ENCODE measurements at places on chromosomes 1 and 21.

DNA sequence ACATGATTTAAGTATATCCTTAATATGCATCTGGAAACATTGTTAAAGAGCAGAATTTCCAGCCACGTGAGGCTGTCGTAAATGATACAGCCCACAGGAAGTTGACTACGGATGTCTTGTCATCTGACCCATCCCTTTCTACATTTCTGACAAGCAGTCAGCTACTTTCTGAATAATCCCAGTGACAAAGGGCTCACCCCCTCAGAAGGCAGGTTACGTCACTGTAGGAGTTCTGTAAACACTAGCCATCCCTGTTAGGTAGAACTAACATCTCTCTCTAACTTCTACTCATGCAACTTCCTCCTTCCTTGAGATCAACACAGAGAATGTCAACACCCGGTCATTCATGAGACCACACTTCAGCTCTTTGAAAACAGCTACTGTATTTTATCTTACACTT, 259.2 kb downstream of the GREM2 start:
- no peak for DNase-seq

DNA sequence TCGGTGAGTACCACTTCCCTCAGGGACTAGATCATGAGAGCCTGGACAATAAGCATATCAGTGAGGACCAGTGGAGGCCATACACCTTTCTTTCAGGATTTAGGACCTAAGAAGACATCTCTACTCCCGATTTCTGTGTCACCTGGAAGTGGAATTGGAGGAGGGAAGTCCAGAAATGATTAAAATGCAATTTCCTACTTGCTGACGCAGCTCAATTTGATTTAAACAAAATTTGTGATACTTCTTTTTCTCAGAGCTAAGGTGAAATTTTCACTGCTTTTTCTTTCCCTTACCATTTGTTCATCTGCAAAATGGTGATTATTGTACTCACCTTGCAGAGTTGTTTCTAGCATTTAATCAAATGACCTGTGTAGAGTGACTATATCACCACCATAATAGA, 38.8 kb upstream of the BTG3 start:
- no peak for DNase-seq

- no peak for DNase-seq
Measured at GRCh38 chr1:162590686-162591085, 29.2 kb downstream of the UAP1 start.

DNA sequence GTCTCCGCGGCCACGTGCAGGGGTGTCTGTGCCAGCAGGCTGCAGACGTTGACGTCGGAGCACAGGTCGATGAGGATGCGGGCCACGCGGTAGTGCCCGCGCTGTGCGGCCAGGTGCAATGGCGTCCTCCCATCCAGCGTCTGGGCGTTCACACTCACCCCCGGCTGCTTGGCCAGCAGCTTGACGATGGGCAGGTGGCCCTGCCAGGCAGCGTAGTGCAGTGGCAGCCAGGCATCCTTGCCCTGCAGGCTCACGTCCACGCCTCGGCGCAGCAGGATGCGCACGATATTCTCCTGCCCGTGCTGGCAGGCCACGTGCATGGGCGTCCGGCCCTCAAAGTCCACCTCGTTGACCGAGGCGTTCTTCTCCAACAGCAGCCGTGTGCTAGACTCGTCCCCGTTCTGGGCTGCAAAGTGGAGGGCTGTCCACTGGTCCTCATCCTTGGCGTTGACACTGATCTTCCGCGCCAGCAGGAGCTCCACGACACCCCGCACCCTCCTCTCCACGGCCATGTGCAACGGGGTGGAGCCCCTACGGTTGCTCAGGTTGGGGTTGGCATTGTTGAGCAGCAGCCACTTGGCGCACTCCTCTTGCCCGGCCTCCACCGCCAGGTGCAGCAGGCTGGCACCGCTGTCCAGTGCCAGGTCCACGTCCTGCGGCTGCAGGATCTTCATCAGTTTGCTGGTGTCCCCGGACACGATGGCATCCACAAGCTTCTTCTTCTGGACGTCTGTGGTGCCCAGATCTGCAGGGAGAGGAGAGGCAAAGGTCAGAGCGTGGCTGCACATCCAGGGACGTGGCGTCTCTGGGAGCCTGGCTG, 25.4 kb downstream of the RIPK4 start:
- DNase-seq, result no peak

DNA sequence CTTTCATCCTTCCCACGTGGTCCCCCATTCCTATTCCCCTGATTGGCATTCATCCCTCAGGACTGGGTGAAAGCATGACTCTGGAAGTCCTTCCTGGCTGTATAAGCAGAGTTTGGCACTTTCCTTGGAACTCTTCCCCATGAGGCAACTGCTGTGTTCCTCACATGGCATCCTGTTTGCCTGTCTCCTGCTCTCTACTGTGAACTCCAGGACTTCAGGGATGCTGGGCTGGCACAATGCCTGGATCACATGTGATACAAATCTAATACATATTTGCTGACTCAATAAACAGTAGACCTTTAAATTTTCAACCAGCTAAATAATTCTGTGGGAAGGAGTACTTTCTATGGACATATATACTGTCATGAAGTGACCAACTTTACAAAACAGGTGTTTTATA, 46.8 kb upstream of the EDEM3 start:
- DNase-seq, result no peak

DNA sequence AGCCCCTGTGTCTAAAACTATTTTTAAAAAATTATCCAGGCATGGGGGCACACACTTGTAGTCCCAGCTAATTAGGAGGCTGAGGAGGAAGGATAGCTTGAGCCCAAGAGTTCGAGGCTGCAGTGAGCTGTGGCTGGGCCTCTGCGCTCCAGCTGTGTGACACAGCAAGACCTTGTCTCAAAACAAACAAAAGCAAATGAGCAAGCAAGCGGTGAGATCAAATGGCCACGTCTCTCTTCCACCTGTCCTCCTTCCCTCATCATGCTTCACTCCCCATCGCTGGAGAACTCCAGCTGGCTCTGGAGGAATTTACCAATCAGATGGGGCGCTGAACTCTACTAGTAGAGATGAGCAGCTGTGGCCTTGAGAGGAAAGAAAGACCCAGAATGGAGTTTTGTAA, 14.0 kb upstream of the REN start:
- no peak for DNase-seq

- DNase-seq, result no peak
Measured at GRCh38 chr1:174839211-174839610, 160.5 kb upstream of the CACYBP start.

GRCh38 chr1:39680751-39681150, 8.8 kb upstream of the NT5C1A start:
- no peak for DNase-seq

DNA sequence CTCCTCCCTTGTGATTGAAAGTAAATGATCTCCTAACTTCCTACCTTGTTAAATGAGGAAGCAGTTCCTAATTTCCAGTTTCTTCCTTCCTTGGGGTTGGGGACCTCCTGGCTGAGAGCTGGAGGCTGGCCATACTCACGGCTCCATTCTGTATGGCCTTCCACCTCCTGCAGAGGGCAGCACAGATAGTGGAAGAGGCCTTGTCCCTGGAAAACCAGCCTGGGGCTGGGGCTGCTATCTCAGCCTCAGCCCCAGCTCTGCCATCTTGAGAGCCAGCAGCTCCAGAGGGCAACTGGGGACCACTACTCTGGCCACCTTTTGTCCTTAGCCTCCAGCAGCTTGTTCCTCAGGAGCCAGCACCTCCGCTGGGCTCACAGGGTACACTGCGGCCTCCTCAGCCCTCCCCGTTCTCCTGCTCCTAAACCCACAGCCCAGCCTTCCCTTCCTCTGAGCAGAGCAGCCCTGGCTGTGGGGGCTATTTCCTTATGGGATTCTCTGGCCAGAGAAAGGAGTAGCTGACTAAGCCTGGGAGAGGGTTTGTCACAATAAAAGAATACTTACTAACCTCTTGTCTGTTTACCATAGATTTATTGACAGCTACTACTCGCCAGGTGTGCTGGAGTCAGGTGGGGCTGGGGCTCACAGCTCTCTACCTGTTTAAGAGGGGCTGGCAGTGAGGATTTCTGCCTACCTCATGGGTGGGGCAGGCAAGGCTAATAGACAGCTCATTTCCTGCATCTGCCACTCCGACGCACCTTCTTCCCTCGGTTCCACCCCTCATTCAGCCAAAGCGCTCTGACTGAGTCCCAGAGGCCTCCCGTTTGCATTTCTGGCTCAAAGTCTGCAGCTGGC, 6.3 kb downstream of the TMEM234 start:
- peak; percentile 54 for DNase-seq

DNA sequence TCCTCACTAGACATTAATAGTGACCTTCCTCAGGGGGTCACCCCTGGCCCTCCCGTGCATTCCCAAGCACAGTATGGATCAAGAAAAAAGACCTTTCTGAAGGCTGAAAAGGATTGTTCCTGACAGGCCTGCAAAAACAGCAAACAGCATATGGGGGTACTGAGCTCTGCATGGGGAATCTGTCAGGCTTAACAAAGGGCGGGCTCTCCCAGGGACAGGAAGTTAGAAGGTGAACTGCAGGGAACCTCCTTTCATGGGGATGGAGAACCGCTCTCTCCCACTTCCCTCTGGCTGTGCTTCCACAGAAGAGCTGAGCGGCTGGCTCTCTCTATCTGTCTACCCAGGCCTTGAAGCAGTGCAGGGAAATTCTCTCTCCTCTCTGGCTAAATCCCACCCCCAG, 91.7 kb downstream of the DTL start:
- DNase-seq, result no peak

- DNase-seq, result no peak
Measured at GRCh38 chr1:197783510-197783948, 8.2 kb upstream of the DENND1B start.

GRCh38 chr1:9886092-9886742, 23.9 kb downstream of the CTNNBIP1 start:
- no peak for DNase-seq

DNA sequence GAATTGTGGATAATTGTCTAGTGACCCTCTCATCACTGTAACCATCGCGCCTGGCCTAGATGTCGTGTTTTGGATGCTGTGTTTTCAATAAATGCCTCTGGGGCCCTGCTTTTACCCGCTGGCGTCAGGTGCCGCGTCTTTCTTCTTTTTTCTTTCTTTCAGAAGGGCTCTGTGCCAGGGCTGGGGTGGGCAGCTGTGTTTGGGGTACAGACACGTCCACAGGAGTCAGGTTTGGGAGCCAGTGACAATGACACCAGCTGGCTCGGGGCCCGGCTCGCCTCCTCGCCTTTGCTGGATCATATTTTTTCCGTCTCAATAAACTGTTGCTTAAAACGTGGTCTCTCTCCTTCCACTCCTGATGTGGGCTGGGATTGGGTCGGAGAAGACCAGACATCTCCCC, 16.1 kb downstream of the TMEM201 start:
- no peak for DNase-seq

DNA sequence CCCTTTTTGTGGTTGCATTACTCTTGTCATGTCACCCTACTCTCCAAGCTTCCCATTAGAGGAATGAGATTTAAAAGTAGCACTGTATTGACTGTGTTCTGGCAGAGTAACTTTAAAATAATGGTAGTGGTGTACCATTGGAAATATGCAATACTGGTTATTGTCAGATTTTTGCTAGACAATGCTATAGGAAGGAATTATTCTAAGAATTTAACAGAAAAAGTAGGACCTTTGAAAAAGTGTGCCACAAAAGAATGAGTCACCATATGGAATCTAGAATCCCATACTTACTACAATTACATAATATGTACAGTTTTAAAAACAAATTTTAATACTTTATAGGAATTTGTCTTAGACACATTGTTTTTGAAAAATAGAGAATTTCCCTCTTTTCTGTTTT, 13.8 kb downstream of the MIER1 start:
- no peak for DNase-seq

GRCh38 chr1:30262158-30262557, 461.2 kb downstream of the MATN1 start:
- no peak for DNase-seq

- DNase-seq, result no peak
Measured at GRCh38 chr1:30534551-30534940, 188.8 kb downstream of the MATN1 start.

- no peak for DNase-seq
Measured at GRCh38 chr21:40254540-40255465, 387.6 kb downstream of the PCP4 start.

GRCh38 chr21:39071623-39072214, 111.5 kb downstream of the PSMG1 start:
- no peak for DNase-seq

- no peak for DNase-seq
Measured at GRCh38 chr1:221612047-221612777, 129.7 kb downstream of the DUSP10 start.

DNA sequence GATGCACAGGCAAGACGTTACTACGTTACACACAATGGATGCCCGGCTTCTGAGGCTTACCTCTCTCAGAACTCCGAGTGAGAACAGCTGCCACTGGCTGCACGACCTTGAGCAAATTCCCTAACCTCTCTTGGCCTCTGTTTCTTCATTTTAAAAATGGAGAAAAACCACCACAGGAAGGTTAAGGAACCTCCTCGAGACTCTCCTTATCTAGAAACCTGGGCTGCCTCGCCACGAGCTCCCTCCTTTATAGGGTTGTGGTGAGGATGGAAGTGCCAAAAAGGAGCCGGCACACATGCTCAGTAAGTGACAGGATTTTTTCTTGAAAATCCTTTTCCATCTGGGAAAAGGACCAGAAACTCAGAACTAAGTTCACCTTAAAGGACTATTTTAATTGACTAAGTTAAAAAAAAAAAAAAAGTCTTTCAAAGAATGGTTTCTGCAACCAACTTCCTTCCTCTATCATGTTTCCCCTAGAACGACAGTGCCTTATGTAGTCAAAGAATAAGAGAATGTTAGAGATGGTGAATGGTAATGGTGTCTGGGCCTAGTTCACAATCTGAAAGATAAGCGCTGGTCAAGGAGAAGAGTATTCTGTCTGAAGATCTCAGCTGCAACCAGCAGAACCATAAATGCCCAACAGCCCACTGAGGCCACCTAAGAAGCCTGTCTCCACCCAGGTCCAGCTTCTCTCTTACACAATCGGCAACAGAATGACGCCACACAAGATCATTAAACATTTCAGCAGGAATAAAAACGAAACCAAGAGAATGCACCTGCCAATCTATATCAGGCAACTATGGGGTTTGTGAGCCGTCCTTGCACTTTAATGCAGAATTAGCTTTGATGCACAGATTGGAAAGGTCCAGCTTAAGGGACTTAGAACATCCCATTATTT, 64.9 kb downstream of the SLC45A1 start:
- DNase-seq, result no peak

DNA sequence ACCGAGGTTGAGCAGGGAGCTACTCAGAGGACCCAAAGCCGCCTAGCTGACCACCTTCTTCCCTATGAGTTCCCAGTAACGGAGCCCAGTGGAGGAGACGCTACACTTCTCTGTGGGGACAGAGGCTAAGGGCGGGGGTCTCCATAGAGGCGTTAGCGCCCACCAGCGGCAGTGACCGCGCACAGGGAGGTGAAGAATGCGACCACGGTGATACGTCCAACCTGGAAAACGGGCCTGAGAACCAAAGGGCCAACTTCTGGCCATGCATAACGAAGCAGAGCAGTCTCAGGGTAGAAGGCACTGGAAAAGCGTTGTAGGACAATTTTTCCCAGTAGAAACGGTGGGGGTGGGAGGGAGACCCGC, 400 bp upstream of the COG2 start:
- DNase-seq, result no peak

GRCh38 chr1:11684070-11684469, 3.1 kb upstream of the MAD2L2 start:
- no peak for DNase-seq
